ENCODE measurements at places on chromosomes 6 and 20. TPM values are rescaled to one million over a fixed set of nuclear protein-coding genes. Genes with fewer than 3 reads are reported as not detected.

DNA sequence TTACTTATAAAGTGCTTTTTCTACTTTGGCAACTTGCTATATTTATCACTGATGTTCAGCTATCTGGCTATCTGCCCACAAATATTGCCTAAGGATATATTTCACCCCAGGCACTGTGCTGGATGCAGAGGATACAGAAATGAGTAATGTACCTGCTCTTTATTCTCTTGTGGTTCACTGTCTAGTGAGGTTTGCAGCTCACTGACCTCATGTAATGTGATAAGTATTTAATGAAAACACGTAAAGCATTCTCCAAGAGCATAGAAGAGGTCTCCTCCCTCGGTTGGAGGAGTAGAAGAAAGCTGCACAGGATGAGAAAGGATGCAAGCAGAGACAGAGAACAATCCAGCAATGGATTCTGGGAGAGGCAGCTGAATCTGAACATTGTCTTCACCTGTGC is 610.7 kb downstream of the CBLN4 start:
- H3K4me3 ChIP-seq, result no peak overlapping the region
- H3K27me3 ChIP-seq, result no peaks in the 10 kb centered on the region
- no peak for DNase-seq
- no peak overlapping the region for H3K27ac ChIP-seq
- no peaks in the 10 kb centered on the region for H3K4me1 ChIP-seq

DNA sequence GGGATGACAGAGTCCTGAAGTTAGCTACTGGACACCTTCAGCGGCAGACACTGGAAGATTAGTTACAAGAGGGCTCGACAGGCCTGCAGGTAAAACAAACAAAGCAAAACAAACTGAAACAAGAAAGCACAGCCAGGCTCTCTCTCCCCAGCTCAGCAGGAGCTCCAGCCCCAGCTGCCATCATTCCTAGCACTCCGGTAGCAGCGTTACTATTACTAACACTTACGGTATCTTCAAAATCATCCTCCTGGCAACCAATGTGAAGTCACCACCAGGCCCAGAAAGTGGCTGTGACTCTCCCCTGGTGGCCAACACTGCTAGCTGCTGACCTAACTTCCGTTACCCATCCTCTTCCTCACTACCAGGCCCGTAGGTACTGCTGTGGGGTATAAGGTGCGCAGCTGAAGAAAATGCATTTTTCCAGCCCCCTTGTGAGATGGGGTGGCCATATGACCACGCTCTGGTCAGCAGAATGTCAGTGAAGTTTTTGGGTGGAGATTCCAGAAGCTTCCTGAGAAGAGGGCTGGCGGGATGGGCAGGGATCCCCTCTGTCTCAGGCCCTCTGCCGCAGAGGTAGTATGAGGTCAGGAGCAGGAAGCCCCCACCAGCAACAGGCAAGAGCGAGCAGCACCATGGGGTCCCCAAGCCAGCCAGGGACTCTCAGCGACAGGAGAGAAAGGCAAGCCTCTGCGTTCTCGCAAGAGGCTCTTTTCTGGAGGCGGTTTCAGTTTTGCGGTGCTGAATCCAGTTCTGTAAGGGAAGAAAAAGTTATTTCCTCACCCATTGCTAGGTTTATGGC is 37.4 kb upstream of the TBXT start:
- H3K27me3 ChIP-seq, result peaks cover 3% of the 10 kb centered on the region
- H3K27ac ChIP-seq, result no peak overlapping the region
- no peaks in the 10 kb centered on the region for H3K4me1 ChIP-seq
- H3K4me3 ChIP-seq, result no peak overlapping the region

The TBCC gene
- 67.3 TPM for total RNA-seq

The SOBP gene
- total RNA-seq, result 0.05 TPM

The ANKS1A gene
- 6.9 TPM for total RNA-seq

DNA sequence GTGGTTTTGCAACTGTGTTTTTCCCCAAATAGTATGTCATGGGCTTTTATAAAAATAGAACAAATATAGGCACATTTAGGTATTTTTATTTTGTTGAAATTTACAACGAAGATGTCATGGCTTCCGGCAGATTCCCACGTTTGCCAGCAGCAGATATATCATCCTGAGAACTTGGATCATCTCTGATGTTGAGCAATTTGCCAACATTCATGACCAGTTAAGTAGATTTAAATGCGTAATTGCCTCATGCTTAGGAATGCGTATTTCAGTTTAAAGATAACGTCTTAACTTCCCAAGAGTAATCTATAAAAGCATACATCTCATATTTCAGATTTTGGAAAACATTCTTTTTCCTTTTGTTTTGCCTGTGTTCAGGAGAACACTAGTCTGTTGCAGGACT is 457.8 kb downstream of the QKI start:
- no peaks in the 10 kb centered on the region for H3K4me1 ChIP-seq
- no peak overlapping the region for H3K27ac ChIP-seq
- H3K4me3 ChIP-seq, result no peak overlapping the region
- no peaks in the 10 kb centered on the region for H3K36me3 ChIP-seq
- no peak for DNase-seq
- peaks cover 4% of the 10 kb centered on the region for H3K27me3 ChIP-seq

DNA sequence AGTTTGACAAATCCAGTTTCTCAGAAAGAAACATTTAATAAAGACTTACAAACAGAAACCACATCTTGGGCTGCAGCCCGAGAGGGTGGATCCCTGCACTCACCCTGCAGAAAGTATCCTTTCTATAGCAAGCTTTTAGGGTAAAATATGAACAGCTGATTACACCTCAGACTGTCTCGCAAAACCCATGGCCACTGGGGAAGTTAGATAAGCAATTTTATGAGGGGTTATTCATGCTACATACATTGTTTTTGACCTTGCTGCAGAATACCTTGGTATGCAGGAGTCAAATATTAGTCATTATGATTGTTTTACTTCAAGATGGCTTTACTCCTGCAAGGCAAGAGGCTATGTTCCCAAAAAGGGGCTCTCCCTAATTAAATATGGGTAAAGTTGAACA is 126.9 kb downstream of the OR2B2 start:
- no peak for DNase-seq
- no peaks in the 10 kb centered on the region for H3K4me1 ChIP-seq
- H3K36me3 ChIP-seq, result no peaks in the 10 kb centered on the region
- H3K27me3 ChIP-seq, result peaks cover 7% of the 10 kb centered on the region

The VPS52 gene
- 67.9 TPM for total RNA-seq

DNA sequence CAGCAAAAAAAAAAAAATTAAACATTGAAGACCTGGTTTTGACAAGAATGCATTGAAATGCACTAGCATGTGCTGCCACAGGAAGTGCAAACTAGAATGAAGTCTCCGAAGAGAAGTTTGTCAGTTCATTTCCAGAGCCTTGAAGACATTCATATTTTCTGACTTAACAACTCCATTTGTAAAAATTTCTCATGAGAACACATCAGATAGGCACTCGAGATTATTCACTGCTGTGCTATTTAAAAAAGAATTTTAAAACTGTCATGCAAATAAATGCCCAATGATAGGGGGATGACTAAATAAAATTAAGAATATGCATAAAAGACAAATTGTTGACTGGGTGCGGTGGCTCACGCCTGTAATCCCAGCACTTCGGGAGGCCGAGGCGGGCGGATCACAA is 394.6 kb upstream of the JARID2 start:
- no peaks in the 10 kb centered on the region for H3K4me1 ChIP-seq
- no peaks in the 10 kb centered on the region for H3K36me3 ChIP-seq
- DNase-seq, result no peak
- H3K27me3 ChIP-seq, result no peaks in the 10 kb centered on the region
- H3K4me3 ChIP-seq, result no peak overlapping the region

The MBOAT1 gene
- 17.2 TPM for total RNA-seq

DNA sequence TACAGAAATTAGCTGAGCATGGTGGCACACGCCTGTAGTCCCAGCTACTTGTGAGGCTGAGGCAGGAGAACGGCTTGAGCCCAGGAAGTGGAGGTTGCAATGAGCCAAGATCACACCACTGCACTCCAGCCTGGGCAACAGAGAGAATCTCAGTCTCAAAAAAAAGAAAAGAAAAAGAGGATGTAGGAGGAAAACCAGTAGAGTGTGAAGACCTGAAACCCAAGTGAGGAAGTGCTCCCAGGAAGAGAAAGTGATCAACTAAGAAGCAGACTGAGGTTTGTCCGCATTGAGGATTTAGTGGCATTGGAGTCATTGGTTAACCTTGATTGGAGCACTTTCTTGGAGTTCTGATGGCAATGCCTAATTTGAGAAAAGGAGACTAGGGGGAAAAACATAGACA is 20.6 kb upstream of the TASP1 start:
- H3K27me3 ChIP-seq, result peaks cover 1% of the 10 kb centered on the region
- H3K36me3 ChIP-seq, result no peaks in the 10 kb centered on the region
- no peak overlapping the region for H3K27ac ChIP-seq

The IMPG1 gene
- total RNA-seq, result not detected

DNA sequence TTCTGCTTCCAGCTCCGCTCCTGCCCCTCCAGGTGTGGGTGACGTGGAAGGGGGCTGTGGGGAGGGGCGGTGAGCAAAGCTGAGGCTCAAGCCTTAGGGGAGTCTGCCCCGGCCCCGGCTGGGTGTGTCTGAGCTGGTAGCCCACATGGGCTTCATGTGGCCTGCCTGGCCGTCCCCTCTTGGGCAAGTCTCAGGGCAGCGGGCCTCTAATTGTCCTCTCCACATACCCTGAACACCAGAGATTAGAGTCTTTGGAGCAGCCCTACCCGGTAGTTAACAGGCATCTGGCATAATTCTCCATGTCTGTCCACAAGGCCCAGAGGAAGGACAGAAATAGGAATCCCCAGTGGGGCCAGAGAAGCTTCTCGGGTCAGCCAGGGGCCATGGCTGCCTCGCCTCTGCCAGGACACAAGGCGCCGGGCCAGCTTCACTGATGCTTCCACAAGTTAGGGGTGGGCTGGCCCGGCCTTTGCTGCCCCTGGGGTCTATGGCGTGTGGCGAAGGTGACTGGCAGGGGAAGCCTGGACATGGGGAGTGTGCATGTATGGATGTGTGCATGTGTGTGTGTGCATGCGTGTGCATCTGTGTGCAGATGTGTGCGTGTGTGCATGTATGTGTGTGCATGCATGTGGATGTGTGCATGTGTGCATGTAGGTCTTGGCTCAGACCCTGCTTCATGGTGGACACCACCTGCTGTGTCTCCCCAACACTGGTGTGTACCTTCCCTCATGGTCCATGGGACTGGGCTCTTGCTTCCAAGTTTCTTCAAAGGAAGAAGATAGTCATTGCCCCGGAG is 24.0 kb downstream of the FRMD1 start:
- H3K27me3 ChIP-seq, result no peaks in the 10 kb centered on the region
- no peak overlapping the region for H3K4me3 ChIP-seq
- H3K27ac ChIP-seq, result no peak overlapping the region
- no peaks in the 10 kb centered on the region for H3K36me3 ChIP-seq

DNA sequence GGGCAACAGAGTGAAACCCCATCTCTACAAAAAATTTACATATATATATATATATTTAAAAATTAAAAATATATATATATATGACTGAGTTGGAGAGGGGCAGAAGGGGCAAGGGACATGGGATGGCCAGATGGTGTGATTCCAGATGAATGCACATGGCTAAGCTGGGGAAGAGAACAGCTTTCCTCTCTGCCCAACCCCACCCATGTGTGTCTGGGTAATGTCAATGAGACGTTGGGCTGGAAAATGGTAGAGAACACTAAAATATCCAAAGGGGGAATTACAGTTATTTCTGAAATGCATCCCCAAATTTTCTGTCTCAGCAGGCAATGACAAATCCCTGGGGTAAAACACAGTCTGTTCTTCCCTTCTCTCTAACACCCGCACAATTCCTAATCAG is 31.2 kb upstream of the CCND3 start:
- no peak overlapping the region for H3K27ac ChIP-seq
- peaks cover 75% of the 10 kb centered on the region for H3K4me1 ChIP-seq
- H3K4me3 ChIP-seq, result no peak overlapping the region
- no peaks in the 10 kb centered on the region for H3K27me3 ChIP-seq
- peaks cover 17% of the 10 kb centered on the region for H3K36me3 ChIP-seq

GRCh38 chr6:158789115-158789917 is 29.9 kb downstream of the EZR start:
- H3K4me1 ChIP-seq, result peaks cover 55% of the 10 kb centered on the region
- H3K36me3 ChIP-seq, result peaks cover 54% of the 10 kb centered on the region
- no peaks in the 10 kb centered on the region for H3K27me3 ChIP-seq

GRCh38 chr6:73942592-73943186 is 246.7 kb downstream of the CD109 start:
- H3K36me3 ChIP-seq, result no peaks in the 10 kb centered on the region
- no peak overlapping the region for H3K4me3 ChIP-seq
- no peaks in the 10 kb centered on the region for H3K4me1 ChIP-seq
- no peaks in the 10 kb centered on the region for H3K27me3 ChIP-seq
- no peak for DNase-seq

DNA sequence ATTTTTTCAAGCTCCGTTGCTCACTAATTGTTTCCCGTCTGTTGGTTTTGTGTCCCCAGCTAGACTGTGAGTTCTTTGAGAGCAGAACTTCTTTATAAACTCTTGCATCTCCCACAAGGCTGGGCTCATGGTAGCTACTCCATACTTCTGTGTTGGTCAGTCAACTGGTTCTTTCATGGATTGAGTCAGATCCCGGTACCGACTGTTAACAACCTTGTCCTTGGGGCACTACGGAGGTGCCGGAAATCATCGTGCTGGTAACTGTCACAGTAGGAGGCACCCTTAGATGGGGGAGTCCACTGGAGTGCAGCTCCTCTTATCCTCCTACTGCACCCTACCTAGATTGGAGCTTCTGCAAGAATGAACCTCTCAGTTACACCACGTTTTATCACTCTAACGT is 8.6 kb upstream of the STX16 start:
- no peak for DNase-seq
- no peaks in the 10 kb centered on the region for H3K27me3 ChIP-seq
- no peaks in the 10 kb centered on the region for H3K36me3 ChIP-seq
- no peak overlapping the region for H3K27ac ChIP-seq

The HLA-F gene
- 560 TPM for total RNA-seq

- peak overlapping the region; percentile 54 for H3K4me3 ChIP-seq
- H3K4me1 ChIP-seq, result peaks cover 8% of the 10 kb centered on the region
- H3K27ac ChIP-seq, result no peak overlapping the region
- peak; percentile 36 for DNase-seq
- H3K27me3 ChIP-seq, result no peaks in the 10 kb centered on the region
- H3K36me3 ChIP-seq, result no peaks in the 10 kb centered on the region
Observed at GRCh38 chr20:60137657-60138245, 179.5 kb downstream of the CDH26 start.

DNA sequence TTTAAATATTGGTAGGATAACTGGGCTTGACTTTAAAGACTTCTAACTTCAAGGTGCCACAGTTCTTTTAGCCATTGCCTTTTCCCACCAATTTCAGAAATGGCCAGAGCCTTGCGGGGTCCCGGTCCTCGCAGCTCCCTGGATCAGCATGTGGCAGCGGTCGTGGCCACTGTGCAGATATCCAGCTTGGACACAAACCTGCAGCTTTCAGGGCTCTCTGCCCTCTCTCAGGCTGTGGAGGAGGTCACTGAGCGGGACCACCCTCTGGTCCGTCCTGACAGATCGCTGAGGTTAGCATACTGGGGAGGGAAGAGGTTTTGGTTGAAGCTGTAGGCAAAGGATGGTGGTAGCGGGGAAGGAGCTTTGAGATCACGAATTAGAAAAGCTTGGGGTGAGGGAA is 6.4 kb downstream of the CUL9 start:
- no peak for DNase-seq
- peaks cover 35% of the 10 kb centered on the region for H3K4me1 ChIP-seq
- H3K36me3 ChIP-seq, result peaks cover 57% of the 10 kb centered on the region
- H3K27me3 ChIP-seq, result no peaks in the 10 kb centered on the region

The GRIK2 gene
- total RNA-seq, result not detected

Data from CD4-positive, alpha-beta T cell (primary cell).